ENCODE measurements at places on chromosomes 1 and 21.

- peak; percentile 57 for DNase-seq
Measured at GRCh38 chr1:92961131-92961895, at the start of gene DIPK1A. DIPK1A (minus strand) TSS chr1:92961462; CDS start chr1:92961429, 33 bp downstream.

- DNase-seq = no peak
Measured at GRCh38 chr1:164703960-164704411, 145.0 kb downstream of the PBX1 start.

GRCh38 chr1:155307247-155307740 lies 1.4 kb upstream of the FDPS start:
- peak; percentile 27 for DNase-seq

DNA sequence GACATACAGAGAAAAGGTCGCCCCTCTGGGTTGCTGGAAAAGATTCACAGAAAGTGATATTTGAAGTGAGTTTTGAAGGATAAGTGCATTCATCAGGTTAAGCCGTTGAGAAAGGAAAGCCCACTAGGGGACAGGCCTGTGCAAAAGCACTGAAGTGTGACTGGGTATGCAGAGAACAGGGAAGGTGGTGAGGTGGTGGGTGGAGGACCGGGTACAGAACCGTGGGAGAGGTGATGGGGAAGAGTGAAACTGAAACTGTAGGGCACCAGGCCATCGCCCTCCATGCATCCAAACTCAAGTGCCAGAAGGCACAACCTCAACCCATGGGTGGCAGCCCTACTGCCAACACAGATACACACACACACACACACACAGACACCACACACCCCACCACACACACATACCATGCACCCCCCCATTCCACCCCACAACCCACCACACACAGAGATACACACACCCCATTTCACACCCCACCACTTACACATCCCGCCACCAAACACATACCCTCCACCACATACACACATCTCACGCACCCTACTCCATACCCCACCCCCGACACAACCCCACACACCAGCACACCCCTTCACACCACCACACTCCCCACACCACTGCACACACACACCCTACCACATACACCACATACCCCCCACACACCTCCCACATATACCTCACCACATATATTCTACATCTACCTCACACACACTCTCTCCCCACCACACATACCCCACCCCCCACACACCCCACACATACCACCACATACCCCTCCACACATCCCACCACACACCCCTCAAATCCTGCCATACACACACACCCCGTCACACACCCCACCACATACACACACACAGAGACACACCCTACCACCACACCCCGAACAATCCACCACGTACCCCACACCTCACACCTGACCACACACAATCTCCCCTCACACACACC lies 59.0 kb downstream of the TSEN15 start:
- no peak for DNase-seq

DNA sequence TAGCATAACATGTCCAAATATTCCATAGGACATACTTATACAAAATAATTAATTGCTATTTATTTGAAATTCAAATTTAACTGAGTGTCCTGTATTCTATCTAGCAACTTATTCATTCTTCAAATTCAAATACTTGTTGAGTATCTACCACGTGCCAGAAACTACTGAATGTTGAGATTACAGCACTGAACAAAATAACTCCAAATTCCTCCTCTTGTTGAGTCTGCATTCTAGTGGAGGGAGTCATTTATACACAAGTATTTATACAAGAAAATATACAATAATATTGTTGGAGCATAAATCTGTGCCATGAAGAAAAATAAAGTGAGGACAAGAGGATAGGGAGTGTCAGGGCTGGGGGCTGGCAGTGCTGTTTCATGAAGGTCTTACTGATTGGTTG lies 43.7 kb upstream of the CDC42BPA start:
- DNase-seq = no peak

- DNase-seq = no peak
Measured at GRCh38 chr1:216958569-216958968, 235.3 kb upstream of the ESRRG start.

DNA sequence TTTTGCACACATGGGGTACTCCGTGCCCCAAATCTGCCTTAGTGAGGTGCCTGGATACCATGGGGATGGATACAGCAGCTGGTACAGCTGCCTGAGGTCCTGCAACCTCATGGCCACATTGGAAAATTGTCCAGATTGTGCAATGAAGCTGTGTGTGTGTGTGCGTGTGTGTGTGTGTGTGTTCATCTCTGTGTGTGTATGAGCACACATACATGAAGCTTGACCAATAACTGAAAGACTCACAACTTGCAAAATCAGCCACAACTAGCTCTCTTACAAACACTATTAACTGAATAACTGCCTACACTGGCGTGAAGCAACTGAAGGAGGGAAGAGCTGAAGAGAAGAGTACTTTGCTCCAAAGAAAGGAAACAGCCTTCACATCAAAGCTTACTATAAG lies 78.1 kb downstream of the ERG start:
- no peak for DNase-seq

- no peak for DNase-seq
Measured at GRCh38 chr1:182261655-182262054, 129.9 kb downstream of the GLUL start.

DNA sequence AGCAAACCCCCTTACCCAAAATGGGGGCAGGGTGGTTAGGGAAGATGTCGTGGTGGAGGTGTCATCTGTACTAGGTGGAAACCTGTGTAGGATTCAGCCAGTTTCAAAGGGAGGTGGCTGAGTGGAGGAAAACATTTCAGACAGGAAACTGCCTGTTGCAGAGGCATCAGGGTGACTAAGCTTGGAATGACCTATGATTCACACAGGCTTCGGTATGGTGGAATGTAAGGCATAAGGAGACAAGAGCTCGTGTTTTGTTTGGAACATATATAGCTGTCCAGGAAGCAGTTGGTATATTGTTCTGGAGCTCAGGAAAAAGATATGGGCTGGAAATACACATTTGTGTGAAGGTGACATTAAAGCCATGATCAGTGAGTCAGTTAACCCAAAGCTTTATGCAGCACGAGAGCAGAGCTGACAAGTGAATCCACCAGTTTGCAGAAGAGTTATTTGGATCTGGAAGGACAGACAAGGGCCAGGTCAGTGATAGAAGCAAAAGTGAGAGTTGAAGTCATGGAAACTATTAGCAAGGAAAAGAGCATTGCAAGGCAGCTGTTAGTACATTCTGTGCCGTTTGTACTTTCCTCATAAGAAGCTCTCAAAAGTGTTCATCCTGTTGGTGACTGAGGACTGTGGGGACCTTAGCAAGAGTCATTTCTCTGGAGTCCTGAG lies 12.2 kb downstream of the UTP25 start:
- DNase-seq = no peak

- no peak for DNase-seq
Measured at GRCh38 chr1:246695136-246695535, 29.1 kb upstream of the SCCPDH start.

- no peak for DNase-seq
Measured at GRCh38 chr1:151885479-151885878, 23.8 kb downstream of the THEM4 start.

DNA sequence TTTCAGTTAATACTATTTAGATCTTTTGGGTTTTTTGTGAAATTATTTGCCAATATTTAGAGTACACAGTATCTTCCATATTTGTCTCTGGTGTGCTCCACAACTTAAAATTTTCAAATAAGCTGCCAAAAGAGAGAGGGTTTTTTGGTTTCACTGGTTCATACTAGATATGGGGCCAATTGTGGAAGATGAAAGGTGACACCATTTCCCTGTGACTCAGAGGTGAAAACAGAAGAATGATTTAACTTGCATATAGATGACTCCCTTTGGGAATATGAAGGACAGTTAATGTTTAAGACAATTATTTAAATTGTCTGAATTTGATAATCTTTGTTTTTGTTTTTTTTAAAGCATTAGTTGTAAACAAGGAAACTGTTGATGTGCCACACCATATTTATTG lies 37.5 kb downstream of the IVNS1ABP start:
- DNase-seq = no peak

DNA sequence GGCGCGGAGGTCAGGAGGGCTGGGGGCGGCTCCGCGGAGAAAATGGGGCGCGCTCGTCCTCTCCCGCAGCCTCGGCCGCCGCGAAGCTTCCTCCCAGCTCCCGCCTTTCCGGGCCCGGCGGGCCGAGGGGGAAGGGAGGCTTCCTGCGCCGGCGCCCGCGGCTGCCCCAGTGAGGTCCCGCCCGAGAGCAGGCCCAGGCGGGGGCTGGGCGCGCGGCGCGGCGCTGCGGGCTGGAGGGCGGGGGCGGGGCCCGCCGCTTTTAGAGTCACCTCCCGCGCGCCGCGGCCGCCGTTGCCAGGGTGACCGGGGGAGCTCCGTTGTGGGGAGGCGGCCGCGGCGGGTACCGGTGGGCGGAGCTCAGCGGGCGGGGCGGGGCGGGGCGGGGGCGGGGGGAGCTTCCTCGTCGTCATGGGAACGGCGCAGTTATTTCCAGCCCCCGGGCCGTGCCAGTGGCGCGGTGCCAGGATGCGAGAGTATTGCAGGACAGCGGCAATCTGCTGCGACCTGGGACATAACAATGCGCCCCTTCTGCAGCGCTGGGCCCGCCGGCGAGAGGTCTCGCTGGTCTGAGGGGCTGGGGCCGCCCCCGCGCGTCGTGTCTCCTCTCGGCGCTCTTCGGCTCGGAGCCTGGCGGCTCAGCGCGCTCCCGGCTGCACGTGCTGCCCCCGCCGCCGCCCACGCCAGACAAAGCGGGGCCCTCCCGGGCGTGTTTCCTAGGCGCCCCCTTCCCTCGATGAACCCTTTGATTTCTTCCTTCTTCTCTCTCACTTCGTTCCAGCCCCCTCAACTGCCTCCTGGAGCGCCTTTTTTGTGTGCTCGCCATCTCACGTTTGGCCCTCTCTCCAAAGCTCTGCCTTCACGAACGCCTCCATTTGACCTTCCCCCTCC lies 16.9 kb downstream of the IER5 start:
- peak; percentile 92 for DNase-seq

- no peak for DNase-seq
Measured at GRCh38 chr1:226577401-226578180, 29.0 kb downstream of the STUM start.

DNA sequence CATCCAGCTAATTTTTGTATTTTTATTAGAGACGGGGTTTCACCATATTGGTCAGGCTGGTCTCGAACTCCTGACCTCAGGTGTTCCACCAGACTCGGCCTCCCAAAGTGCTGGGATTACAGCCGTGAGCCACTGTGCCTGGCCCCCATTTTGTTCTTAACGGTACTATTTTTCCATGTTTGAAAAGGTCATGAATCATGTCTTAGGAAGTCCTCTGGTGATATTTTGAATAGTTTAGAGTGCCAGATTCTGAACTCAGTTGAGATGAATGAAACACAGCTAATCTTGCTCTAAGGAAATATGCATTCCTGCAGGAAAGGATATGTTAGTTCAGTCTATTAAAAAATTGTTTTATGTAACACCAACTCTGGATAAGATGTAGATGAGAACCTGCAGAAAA lies 62.6 kb upstream of the ATP2B4 start:
- DNase-seq = no peak

GRCh38 chr1:149844101-149844500 lies 55.3 kb upstream of the BOLA1 start:
- no peak for DNase-seq

- no peak for DNase-seq
Measured at GRCh38 chr1:59096501-59096900, 200.4 kb upstream of the FGGY start.

GRCh38 chr1:112265931-112266330 lies 130.1 kb upstream of the CTTNBP2NL start:
- no peak for DNase-seq

- no peak for DNase-seq
Measured at GRCh38 chr1:26132128-26132833, 20.7 kb downstream of the PDIK1L start.

DNA sequence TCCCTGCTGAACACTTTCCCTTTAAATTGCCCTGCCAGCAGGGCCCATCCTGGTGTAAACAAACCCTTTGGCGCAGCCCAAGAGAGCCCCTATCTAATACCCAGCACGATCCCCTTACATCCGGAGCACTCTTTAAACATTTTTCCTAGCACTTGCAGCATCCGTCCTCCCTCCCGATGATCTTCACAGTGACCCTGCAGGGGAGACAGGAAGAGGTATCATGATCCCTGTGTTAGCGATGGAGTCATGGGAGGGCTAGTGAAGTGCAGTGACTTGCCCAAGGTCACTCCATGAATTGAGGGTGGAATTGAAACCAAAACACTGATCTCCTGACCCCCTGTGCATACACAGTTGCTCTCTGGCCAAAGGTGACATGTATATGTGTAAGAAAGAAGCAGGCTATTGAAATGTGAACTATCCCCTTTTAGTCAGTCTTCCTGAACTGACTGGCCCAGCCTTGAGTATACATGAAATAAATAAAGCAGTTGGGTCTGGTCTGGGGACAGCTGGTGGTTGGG lies 9.8 kb upstream of the KCNQ4 start:
- no peak for DNase-seq

DNA sequence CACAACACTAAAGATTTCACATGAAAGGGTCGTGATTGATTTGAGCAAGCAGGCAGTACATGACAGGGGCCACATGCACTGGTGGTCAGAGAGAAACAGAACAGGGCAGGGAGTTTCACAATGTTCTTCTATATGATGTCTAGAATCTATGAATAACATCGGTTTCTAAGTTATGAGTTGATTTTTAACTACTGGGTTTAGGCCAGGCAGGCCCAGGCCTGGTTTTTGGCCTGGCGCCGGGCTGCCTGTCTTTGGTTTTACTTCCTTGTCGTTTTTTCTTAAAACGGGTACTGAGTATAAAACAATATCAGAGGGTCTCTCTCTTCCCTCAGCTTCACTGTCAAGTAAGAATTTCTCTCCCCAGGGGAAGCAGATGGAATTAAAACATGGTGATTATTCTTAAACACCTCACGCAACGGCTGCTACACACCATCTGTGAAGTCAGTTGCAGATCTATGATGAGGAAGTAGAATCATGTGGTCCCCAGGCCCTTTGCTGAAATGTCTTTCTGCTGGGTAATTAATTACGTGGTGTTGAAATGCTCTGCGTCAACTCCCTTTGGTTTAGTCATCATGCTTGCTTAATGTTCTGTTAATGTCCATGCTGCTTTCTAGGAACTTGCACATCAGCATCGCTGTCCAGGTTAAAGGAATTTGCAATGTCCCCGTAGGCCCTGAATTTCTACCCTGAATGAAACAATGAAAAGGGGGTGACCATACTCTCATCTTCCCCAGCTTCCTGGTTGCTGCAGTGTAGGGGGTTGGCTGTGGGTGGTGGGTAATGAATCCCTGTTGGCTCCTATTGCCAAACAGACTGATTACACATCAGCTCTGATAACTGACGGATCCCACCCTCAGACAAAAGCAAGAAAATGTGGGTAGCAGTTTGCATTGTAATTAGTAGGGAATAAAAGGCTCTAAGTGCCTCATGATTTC lies 70.3 kb downstream of the SERINC2 start:
- DNase-seq = peak; percentile 16

GRCh38 chr21:27477296-27477695 lies 510.4 kb upstream of the ADAMTS5 start:
- DNase-seq = no peak
